ENCODE measurements at places on chromosomes 4 and X. TPM values are rescaled to one million over a fixed set of nuclear protein-coding genes. Genes with fewer than 3 reads are reported as not detected.

GCNA gene
- 1.0 TPM for total RNA-seq

TAB3 gene
- 10.8 TPM for total RNA-seq

GRID2 gene
- 0.72 TPM for total RNA-seq

HMX1 gene
- 5.1 TPM for total RNA-seq

SHROOM4 gene
- total RNA-seq: 0.08 TPM

KLHL34 gene
- total RNA-seq: not detected

RPS6KA6 gene
- 3.1 TPM for total RNA-seq

UBA1 gene
- 105 TPM for total RNA-seq

DNA sequence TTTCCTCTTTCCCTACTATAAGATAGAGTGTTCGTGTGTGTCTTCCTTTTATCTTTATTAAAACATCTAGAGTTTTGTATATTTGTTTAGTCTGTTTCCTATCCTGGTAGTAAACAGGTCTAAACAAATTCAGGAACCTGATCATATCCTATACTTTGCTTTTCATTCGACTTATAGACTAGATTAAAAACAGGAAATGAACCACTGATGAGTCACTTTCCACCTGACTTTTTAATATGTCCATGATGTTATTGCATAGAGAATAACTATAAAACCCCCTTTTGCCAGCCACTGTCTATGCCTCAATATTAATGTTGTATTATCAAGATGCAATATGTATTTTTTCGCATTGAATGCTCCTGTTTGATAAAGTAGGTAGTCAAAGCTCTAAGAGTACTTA lies 1794.0 kb downstream of the STIM2 start:
- no peak for DNase-seq

DNA sequence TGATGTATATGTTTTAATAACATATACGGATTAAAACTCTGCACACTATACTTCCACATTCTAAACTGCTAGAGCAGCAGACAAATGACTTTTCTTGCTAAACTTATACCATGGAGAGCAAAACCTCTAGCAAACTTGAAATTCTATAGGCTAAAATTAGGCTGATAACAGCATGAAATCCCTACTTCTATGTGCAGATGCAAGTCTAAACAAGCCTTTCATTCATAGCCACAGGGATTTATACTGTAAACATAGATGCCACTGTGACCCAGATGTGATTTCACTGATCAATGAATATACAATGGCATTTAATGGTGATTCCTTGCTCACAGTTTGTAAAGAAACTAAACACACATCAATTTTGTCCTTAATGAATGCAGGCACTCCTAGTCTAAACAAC lies 151.0 kb downstream of the ANTXR2 start:
- DNase-seq: no peak

GRCh38 chrX:12887767-12888166 lies 18.7 kb upstream of the TLR8 start:
- DNase-seq: no peak

- DNase-seq: no peak
Measured at GRCh38 chr4:104969394-104970082, 177.1 kb upstream of the TET2 start.

- DNase-seq: no peak
Measured at GRCh38 chr4:179762840-179763239, 2320.6 kb upstream of the AGA start.

DNA sequence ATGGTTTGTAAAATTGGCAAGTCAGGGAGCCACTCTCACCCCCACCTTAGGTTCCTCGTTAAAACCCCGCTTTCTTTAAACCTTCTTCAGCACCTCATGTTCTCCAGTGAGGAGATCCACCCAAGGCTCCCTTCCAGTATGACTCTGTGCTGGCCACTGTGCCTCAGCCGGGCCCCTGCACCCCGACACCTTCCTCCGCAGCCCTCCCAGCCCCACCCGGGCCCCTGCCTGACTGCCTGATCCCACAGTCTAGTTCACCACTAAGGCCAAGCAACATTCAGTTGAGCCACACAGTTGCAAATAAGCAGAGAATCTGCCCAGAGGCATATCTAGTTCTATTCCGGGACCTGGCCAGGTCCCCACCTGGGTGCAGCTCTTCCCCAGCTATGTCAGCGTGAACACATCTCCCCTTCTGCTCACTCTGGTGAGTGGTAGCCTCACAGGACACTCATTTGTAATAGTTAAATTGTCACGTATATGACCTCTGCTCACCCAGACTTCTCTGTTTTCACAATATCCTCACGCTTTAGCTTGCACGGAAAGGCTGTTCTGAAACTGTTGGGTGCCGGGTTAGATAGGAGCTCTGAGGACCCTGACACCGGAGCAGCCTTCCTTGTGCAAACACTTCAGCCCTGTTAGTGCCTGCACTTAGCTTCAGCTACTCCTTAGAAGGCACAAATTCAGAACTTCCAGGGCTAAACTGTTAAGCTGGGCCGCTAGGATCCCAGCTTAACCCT lies 146.8 kb downstream of the DCTD start:
- DNase-seq: no peak

DNA sequence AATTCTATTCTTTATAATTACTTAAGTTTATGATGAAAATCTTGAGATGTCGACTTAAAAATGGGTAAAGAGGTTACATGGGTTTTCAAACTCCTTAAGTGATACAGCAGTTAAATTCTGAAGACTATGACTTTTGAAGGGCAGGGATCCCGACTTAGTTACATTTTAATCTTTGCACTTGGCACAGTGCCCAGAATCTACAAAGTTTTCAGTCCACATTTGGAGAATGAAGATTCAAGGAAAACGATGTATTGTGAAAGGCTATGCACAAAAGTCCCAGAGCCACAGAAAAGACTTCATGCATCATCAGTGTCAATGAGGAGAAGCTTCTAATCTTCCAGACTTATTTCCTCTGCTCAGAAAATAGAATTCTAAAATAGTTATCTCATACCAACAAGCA lies 36.3 kb upstream of the GRPR start:
- DNase-seq: no peak

DNA sequence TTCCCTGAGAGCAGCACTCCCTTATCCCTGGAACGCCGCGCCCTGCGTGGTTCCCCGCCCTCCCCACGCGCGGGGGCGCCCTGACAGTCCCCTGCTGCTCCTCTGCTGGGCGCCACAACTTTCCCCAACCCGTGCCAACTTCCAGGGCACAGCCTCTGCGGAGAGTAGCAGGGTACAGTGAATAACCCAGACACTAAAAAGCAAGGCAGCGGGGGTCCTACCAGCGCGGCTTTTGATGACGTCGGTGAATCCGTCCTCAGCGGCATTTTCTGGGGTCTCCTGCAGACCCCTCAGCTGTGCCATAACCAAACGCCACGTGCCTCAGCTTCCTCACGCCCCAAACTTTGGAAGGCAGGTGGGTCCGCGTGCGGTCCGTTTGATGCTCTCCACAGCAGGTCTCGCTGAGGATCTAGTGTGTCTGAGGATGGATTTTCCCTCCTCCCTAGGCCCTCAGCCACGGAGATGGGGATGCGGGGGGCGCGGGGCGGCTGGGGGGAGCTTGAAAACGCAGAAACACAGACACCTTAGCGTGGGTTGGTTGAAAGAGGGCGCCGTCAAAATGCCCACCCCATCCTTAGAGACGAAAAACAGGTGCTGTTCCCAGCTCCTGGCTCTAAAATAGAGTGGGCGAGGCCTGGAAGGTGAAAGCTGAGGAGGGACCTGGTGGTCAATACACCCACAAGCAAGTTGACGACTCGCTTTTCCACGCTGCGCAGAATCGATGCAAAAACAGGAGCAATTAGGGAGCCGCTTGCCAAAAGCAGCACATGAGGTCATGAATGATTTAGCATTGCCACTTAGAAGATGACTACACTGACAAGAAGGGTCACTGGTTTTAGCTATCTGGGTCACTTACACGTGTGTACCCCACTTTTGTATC lies 405.6 kb downstream of the FAM47A start:
- DNase-seq: no peak

- DNase-seq: no peak
Measured at GRCh38 chr4:6401797-6402196, 70.6 kb downstream of the PPP2R2C start.

DNA sequence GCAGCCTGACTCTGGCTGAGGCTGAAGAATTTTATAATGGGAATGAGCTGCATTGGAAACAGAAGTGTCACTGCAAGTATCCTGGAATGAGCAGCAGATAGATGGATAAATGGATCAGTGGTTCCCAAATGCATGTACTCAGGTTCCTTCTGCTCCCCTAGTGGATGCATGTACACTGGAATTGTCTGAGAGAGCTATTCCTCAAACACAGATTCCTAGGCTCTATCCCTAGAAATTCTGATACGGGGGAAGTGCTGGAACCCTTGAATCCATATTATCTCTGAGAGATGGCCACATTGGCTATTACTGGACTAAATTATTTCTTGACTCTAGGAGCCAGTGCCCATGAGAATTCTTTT lies 64.8 kb downstream of the TMEM131L start:
- no peak for DNase-seq

DNA sequence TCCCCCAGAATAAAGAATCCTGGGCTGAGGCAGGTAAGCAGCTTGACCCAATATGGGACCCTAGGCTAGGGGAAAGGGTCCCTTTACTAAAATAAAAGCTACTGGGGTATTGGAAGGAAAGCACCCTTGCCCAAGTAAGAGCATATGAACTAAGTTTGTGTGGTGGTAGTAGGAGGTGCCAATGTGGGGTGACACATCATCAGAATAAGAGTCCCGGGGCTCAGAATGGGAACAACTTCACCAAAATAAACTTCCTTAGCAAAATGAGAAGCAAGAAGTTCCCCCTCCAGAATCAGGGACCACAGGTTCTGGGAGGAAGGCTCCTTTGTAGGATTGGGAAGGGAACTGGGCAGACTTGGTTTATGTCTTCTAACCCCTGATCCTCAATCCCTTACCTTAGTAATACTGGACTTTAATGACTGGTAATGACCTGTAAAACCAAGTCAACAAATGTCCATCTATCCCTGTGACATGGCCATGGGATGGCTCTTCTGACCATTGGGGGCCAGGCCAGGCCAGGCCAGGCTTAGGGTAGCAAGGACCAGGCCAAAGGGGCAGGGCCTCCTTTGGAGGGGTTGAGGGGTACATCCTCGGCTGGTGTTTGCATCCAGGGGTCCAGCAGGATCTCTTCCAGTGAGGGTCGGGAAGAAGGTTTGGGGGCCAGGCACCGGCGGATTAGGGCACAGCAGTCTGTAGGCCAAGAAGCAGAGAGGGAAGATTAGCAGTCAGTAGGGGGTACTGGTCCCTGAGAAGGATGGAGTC lies 2.3 kb upstream of the SLC35A2 start:
- DNase-seq: no peak

DNA sequence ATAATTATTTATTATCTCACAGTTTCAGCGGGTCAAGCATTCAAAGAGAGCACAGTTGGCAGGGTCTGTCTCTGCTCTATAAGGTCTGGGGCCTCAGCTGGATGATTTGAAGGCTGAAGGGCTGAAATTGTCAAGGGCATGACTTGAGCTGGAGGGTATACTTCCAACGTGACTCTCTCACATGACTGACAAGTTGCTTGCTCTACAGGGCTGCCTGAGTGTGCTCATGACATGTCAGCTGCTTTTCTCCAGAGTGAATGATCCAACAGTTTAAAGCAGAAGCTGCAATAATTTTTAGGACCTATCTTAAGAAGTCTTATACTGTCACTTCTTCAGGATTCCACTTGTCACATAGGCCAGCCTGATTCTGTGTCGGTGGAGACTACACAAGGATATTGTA lies 51.2 kb downstream of the TIGD2 start:
- no peak for DNase-seq

- DNase-seq: no peak
Measured at GRCh38 chr4:69330345-69331047, 50.2 kb downstream of the UGT2B28 start.

- peak; percentile 72 for DNase-seq
Measured at GRCh38 chrX:71254092-71254963, at the start of gene ZMYM3. Gene ZMYM3, minus strand, starts transcription at chrX:71254140. Its CDS starts 885 bp downstream, at chrX:71253255.

DNA sequence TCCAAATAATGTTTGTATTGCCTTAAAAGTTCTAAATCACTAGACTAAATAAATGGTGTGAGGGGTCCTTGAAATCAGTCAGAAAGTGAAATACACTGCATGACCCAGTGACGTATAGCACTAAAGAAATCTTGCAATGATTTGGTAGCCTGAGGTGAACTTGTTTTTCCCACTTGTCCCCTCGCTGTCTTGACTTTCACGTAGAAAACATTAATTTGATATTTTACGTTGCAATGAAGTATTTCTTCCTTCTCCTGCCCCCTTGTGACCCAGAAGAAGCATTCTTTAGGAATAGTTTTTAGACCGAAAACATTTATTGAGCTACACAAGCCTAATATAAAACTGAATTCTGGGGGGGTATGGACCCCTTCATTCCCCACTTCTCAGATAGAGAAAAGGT lies 3.7 kb downstream of the KLB start:
- no peak for DNase-seq

DNA sequence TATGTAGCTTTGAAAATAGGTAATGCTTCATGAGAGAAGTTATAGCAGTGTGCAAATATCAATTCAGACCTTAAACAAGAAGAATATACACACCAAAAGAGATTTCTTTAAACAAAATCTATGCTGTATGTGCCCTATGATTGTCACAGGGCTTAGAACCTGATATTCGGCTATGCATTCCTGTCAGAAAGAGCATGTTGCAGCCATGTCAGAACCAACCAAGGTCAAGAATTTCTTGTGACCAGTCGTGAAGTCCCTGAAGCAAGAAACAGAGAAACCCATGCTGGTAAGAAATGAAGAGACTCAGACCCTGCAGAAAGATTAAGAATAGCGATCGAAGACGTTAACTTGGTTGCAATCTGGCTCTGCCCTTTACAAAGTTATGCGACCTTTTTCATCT lies 210.3 kb upstream of the SPIN4 start:
- no peak for DNase-seq

DNA sequence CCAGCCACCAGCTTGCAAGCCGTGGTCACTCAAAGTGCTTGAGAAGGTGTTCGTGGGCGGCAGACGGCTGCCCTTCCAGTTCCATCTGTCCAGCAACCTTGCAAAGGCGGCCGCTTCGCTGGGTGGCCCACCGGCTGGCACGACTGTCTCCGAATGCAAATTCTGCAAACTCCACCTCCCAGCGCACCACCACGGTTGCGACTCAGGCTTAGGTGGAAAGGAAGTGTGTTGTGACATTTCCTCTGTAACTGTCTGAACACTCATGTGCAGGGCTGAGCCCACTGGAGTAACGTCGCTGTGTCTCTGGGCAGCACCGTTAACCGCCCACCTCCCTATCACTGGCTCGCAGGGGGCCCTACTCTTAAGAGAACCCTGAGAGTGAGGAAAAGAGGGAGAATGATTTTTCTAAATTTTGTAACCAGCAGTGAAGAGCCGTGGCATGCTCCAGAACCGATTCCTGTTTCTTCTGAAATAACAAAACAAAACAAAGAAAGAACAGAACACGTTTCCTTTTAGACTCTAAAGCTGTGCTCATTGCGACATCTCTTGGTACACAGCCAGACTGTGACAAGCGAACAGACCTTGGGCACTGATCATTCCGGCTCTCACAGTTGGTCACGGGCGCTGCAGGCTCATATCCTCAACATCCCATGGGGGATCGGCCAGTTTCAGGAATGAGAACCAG lies at the start of gene P2RY8:
Gene P2RY8, minus strand, starts transcription at position 155 of the 685 bp plus-strand sequence. CDS start 70,627 bp downstream, outside the sequence.
- DNase-seq: peak; percentile 73

DNA sequence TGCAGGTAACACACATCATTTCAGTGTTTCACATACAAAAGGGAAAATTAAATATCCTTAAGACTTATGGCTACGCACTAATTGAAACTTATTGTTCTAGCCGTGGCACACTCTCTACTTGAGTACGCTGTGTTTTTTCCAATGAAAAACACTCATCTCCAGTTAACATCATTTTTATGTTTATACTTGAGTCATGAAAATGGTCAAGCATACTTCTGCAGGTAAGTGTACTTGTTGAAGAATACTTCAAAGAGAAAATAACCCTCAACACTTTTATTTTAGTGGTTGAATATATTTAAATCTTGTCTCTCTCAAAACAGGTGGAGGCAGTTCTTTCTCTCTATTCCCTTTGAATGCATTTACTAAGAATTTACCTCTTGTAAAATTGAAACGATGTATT lies 538.7 kb upstream of the PCDH7 start:
- no peak for DNase-seq

- DNase-seq: no peak
Measured at GRCh38 chr4:72109959-72110497, 78.2 kb downstream of the NPFFR2 start.

Measured in H4 (cell line).